ENCODE measurements at places on chromosomes 2 and 18. TPM values are rescaled to one million over a fixed set of nuclear protein-coding genes. Genes with fewer than 3 reads are reported as not detected.

DNA sequence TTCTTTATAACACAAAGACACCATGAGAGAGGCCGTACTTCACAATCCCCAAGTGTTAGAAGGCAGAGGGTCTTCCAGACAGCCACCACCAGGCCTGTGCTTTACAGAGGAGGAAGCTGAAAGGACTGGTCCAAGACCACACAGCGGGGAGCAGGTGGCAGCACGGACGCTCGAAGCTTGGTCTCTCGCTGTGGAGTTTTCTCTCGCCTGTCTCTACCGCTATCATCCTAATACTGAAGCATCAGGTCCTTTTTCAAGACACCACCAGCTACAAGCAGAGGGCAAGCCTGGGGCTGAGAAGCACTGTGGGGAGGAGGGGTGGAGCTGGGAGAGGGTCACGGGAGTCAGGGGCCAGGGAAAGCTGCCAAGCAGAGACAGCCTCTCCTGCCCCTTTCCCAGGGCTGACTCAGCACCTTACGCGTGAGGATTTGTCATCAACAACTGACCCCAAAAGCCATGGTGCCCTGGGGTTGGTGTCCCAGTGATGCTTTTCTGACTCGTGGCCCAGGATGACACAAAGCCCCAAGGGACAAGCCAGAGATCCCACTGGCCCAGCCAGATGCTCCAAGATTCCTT lies 31.9 kb upstream of the FOSL2 start:
- H3K27me3 ChIP-seq: no peaks in the 10 kb centered on the region
- peaks cover 28% of the 10 kb centered on the region for H3K4me1 ChIP-seq
- peak; percentile 43 for DNase-seq
- no peak overlapping the region for H3K27ac ChIP-seq

DNA sequence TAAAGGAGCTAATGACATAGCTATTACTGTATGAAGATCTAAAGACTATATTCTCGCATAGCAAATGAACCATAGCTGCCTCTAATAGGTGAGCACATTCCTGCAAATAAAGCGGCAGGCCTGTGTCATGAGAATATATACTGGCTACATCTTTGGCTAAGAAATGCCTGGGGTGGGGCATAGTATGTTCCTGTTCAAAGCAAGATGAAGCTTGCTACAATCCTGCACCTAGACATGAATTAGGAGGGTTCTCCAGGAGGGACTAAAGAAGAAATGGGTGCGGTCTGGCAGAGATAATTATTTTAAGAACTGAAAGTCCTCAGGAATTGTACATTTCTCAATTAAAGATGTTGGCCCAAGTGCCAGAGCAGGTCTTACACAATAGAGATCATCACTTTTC lies 46.8 kb upstream of the PLA2R1 start:
- H3K27me3 ChIP-seq: no peaks in the 10 kb centered on the region
- no peaks in the 10 kb centered on the region for H3K36me3 ChIP-seq
- no peak for DNase-seq
- H3K27ac ChIP-seq: no peak overlapping the region
- H3K4me3 ChIP-seq: no peak overlapping the region
- no peaks in the 10 kb centered on the region for H3K4me1 ChIP-seq

- H3K4me3 ChIP-seq: no peak overlapping the region
- H3K36me3 ChIP-seq: no peaks in the 10 kb centered on the region
- no peak overlapping the region for H3K27ac ChIP-seq
- DNase-seq: no peak
Measured at GRCh38 chr2:172079416-172079815, 5.9 kb upstream of the DLX1 start.

DNA sequence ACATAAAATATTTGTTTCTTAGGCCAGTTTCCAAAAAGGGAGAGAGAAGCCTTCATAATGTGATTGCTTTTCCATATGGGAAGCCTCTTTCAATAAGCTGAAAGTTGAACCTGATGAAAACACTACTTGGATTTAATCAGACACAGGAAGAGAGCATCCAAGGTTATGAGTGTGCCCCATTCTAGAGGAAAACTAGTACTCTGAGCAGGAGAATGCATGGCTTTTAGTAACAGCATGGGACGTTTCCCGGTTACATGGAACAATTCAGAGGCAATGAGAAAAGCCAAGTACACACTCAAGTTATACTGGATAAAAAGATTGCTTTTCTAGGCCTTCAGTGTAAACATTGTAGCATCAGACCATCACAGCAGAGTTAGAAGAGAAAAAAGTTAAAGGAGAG lies 315.8 kb downstream of the ZNF516 start:
- H3K27ac ChIP-seq: no peak overlapping the region
- H3K36me3 ChIP-seq: no peaks in the 10 kb centered on the region
- no peak overlapping the region for H3K4me3 ChIP-seq

DNA sequence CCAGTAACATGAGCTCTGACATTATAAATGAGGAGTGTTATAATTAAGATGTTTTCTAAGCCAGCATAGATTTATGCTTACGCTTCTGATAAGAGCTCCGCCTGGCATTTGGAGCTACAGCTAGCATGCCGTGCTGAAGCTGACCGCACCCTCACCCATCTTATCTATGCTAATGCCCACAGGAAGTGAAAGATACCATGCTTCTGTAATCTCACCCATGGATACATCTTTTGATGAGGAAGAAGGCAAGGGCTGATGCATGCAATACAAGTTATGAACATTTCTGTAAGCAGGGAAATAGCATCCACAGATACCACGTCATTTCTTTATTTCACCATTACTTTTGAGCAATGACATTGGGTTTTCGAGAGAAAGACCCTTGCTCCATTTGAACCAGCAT lies 82.3 kb downstream of the ARL4C start:
- no peaks in the 10 kb centered on the region for H3K27me3 ChIP-seq
- no peaks in the 10 kb centered on the region for H3K36me3 ChIP-seq
- no peak overlapping the region for H3K4me3 ChIP-seq
- no peak for DNase-seq

DNA sequence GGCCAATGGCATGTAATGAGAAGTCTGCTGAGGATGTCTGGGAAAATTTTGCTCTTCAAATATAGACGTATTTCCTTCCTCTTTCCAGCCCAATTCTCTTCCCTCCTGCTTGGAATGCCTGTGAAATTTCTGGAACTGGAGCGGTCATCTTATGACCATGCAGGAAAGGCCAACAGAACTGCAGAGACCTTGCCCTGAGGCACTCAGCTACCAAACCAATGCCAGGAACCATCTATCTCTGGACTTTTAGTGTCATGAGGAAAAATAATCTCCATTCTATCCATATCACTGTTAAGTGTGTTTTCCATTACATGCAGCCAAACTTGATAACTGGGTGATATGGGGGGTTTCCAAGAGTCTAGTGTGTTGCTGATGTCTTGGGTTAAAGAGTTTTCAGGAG lies 363.7 kb downstream of the SLC4A3 start:
- H3K27ac ChIP-seq: no peak overlapping the region
- no peaks in the 10 kb centered on the region for H3K36me3 ChIP-seq
- no peaks in the 10 kb centered on the region for H3K4me1 ChIP-seq
- DNase-seq: no peak
- no peak overlapping the region for H3K4me3 ChIP-seq

DNA sequence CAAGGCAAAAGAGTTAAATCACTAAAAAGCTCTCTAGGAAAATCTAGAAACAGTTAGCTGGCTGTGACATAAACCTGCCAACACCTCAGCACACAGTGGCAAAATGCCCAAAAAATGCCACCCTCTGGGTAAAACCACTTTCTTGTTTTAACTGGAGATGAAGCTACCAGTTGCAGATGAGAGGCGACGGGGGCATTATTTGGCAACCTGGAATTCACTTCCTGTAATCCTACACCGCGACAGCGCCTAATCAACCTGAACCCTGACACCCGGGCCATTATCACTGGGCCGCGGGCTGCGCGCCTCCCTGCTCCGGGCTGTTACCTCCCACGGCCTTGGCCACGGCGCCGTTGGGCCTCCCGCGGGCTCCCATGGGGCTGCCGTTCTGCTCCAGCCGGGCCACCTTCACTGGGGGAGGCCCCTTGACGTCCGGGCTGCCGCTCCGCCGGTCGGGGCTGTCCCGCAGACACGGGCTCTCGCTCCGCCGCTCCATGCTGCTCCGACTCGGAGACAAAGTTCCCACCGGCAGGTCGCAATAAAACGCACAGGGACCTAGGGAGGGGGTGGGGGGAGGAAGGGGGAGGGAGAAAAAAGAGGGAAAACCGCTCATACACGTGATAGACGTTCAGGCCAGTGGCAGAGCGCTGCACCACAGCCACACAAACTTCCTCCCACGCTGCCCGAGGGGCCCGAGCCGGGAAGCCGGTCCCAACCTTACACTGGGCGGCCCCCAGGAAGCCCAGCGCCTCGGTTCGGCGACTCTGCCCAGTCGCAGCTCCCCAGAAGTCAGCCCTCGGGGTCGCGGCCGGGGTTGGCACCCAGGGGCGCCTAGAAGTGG lies 2.0 kb downstream of the SATB2 start:
- H3K27me3 ChIP-seq: peaks cover 68% of the 10 kb centered on the region
- DNase-seq: no peak
- no peaks in the 10 kb centered on the region for H3K36me3 ChIP-seq

DNA sequence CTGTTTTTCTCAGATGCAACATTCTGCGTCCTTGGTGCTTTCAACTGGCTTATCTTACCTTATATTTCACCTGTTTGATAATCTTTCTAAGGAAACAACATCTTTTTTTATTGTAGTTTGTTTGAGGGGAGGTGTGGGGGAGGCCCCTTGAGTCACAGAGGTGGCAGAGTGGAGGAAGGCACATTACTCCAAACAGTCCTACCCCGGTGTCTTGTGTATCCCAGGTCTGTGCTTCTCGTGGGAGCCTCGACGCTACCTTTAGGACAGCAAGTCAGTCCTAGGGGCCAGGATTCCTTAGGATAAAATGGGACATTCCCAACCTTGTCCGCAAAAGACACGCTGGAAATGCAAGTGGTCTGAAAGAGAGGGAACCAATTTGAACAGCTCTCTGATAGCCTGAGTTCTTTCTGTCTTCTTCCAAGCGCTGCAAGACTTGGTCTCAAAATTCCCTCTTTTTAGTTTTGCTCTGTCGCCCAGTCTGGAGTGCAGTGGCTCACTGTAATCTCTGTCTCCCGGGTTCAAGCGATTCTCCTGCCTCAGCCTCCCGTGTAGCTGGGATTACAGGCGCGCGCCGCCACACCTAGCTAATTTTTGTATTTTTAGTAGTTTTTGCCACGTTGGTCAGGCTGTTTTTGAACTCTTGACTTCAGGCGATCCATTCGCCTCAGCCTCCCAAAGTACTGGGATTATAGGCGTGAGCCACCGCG lies 4.0 kb downstream of the GATA6 start:
- peaks cover 43% of the 10 kb centered on the region for H3K4me1 ChIP-seq
- peak overlapping the region; percentile 87 for H3K27ac ChIP-seq
- DNase-seq: peak; percentile 69
- peaks cover 12% of the 10 kb centered on the region for H3K36me3 ChIP-seq

DNA sequence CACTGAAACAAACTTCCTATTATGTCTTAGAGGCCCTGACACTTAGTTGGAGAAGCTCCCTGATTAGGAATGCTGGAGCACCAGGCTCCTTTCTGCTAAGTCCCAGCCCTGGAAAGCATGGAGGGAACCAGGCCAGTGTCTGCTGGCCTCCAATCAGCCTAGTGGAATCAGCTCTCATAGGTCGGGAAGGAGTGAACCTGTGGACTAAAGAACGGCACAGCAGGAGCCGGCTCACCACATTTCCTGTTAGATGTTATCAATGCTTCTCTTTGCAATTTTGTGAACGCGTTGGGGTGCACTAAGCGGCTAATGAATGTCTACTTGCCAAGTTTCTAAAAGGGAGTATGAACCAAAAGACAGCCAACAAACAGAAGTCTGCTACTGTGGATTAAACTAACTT lies 296.6 kb downstream of the NAPG start:
- DNase-seq: no peak
- H3K4me1 ChIP-seq: no peaks in the 10 kb centered on the region
- no peak overlapping the region for H3K4me3 ChIP-seq

- no peaks in the 10 kb centered on the region for H3K4me1 ChIP-seq
- no peak overlapping the region for H3K27ac ChIP-seq
- no peaks in the 10 kb centered on the region for H3K27me3 ChIP-seq
- no peak for DNase-seq
- no peak overlapping the region for H3K4me3 ChIP-seq
Measured at GRCh38 chr2:140410695-140411094, 1630.5 kb upstream of the NXPH2 start.

GRCh38 chr2:109473616-109474318 lies 140.0 kb downstream of the SEPTIN10 start:
- DNase-seq: no peak
- H3K36me3 ChIP-seq: no peaks in the 10 kb centered on the region
- H3K4me1 ChIP-seq: peaks cover 21% of the 10 kb centered on the region
- no peak overlapping the region for H3K27ac ChIP-seq
- H3K27me3 ChIP-seq: no peaks in the 10 kb centered on the region

- peak; percentile 82 for DNase-seq
- H3K4me3 ChIP-seq: peak overlapping the region; percentile 6
- peaks cover 14% of the 10 kb centered on the region for H3K4me1 ChIP-seq
- H3K27me3 ChIP-seq: no peaks in the 10 kb centered on the region
Measured at GRCh38 chr18:12679183-12679786, 21.4 kb upstream of the SPIRE1 start.

GRCh38 chr2:5691985-5692529 lies at the start of gene SOX11:
Gene SOX11, plus strand, starts transcription at chr2:5692384. Its CDS starts 338 bp downstream, at chr2:5692722.
- H3K36me3 ChIP-seq: no peaks in the 10 kb centered on the region
- DNase-seq: no peak
- H3K27me3 ChIP-seq: peaks cover 54% of the 10 kb centered on the region
- H3K4me3 ChIP-seq: no peak within 1 kb of the TSS
- no peak within 1 kb of the TSS for H3K27ac ChIP-seq

GRCh38 chr2:216344206-216344949 lies 27.9 kb downstream of the MARCHF4 start:
- DNase-seq: no peak
- H3K36me3 ChIP-seq: no peaks in the 10 kb centered on the region
- no peak overlapping the region for H3K27ac ChIP-seq
- H3K4me1 ChIP-seq: peaks cover 21% of the 10 kb centered on the region

- DNase-seq: no peak
- H3K27ac ChIP-seq: no peak overlapping the region
- no peak overlapping the region for H3K4me3 ChIP-seq
- H3K4me1 ChIP-seq: no peaks in the 10 kb centered on the region
Measured at GRCh38 chr2:133711201-133711600, 142.9 kb upstream of the NCKAP5 start.

GRCh38 chr2:170354855-170355780 lies 177.2 kb downstream of the MYO3B start:
- no peaks in the 10 kb centered on the region for H3K36me3 ChIP-seq
- DNase-seq: no peak

- H3K4me1 ChIP-seq: no peaks in the 10 kb centered on the region
- H3K27ac ChIP-seq: no peak overlapping the region
- no peak for DNase-seq
- H3K4me3 ChIP-seq: no peak overlapping the region
- H3K36me3 ChIP-seq: no peaks in the 10 kb centered on the region
Measured at GRCh38 chr18:51941999-51942398, 398.0 kb upstream of the DCC start.

The PROC gene
- total RNA-seq: not detected

The ABCG8 gene
- not detected for total RNA-seq

The CTIF gene
- 57.7 TPM for total RNA-seq

The LYG1 gene
- 0.35 TPM for total RNA-seq

The BCL11A gene
- 0.92 TPM for total RNA-seq

The RHOB gene
- total RNA-seq: 830 TPM

The ALPG gene
- total RNA-seq: not detected

The DGKD gene
- 36.5 TPM for total RNA-seq
